ENCODE measurements at places on chromosomes 2 and 18.
A peak's percentile ranks its signal among the peaks of the same experiment; 100 is the strongest.

GRCh38 chr18:45755934-45756333, 32.0 kb downstream of the SLC14A1 start:
- DNase-seq, result no peak

DNA sequence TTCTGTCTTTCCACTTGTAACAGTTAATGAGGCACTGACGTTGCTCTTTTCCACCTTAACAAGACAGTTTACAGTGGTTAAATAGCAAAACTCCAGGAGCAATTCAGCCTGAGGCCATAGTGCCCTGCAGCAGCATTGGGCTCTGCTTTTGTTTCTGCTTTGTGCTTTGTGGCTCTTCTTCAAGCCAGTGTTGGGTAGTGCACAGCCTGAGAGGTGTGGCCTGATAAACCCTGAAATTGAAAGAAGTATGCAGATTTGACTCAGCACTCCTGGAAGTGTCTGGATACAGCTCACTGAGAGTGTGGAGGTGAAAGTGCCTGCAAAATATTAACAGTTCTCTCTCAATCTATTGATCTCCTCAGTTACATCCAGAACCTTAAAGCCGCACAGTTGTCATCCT, 63.0 kb downstream of the STK25 start:
- peak; percentile 76 for DNase-seq

DNA sequence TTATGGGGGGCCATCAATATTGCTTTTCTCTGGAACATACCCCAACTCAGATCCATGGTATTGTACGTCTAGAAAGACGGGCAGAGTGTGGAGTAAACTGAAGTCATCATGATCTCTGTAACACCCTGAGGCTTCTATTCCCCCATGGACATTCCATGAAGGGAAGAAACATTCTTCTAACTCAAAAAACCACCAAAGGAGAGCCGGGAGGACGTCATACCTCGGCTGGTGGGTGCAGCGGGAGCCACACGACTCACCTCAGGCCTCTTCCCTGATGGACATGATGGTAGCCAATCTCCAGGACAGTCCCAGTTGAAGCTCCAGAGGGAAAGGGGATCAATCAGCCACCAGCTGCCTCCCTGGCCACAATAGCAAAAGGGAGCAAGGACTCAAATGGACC, 127.3 kb downstream of the MREG start:
- no peak for DNase-seq

- no peak for DNase-seq
Observed at GRCh38 chr18:533995-534601, 33.6 kb upstream of the COLEC12 start.

GRCh38 chr2:16100006-16100405, 159.7 kb downstream of the MYCN start:
- DNase-seq, result no peak

- DNase-seq, result no peak
Observed at GRCh38 chr18:59633961-59634485, 63.2 kb downstream of the CCBE1 start.

GRCh38 chr2:159227467-159227866, 59.0 kb downstream of the WDSUB1 start:
- DNase-seq, result no peak

GRCh38 chr2:33451825-33452224, 24.6 kb upstream of the RASGRP3 start:
- no peak for DNase-seq
